ENCODE measurements at places on chromosomes 5 and 9.

GRCh38 chr5:133925866-133926488, 42.4 kb downstream of the C5orf15 start:
- DNase-seq: peak; percentile 34

DNA sequence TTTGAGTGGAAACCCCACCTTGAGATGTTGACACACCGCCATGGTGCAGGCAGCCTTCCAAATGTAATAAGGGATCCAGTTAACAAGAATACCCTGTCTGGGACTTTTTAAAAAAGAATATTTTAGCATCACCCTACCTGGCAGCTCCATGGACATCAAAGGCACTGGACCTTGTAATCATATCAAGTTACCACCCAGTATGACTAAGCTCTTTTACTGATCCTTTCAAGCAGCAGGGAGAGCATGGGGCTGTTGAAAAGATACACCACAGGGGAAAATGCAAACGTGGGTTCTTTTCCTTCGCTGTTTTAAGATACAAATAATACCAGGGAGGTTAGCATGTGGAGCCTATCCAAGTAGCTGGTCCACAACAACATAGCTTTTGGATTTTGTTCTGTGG, 211.2 kb downstream of the SAXO1 start:
- no peak for DNase-seq

DNA sequence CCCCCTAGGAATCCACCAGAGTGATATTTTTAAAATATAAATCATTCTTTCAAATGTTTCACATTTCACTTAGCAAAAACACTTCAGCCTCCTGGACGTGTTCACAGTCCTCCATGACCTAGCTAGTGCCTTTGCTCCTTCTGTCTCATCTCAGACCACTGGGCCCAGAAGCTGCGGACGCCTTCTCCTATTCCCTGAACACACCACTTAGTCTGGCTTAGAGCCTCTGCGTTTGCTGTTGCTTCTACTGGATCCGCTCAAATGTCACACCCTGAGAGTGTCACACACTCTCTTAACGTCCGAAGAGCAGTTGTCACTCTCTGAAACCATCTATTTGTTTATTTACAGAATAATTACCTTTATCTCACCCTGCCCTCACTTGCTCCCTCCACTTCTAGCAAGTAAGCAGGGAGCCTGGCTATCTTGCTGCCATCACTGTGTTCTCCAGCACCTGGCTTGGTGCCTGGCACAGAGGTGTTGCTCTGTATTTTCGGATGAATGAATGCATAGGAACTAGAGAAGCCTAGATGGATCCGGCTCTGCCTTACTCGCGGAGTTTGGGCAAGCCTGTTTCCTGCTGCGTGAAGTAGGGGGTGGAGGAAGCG, 1.2 kb upstream of the GRK6 start:
- no peak for DNase-seq

GRCh38 chr9:16136961-16137360, 584.1 kb downstream of the CCDC171 start:
- DNase-seq: peak; percentile 65
